ENCODE measurements at places on chromosomes 5 and 9.

- no peak for DNase-seq
Observed at GRCh38 chr5:947626-948471, 55.2 kb downstream of the TRIP13 start.

GRCh38 chr9:75198436-75198835, 110.1 kb downstream of the OSTF1 start:
- DNase-seq, result no peak

- DNase-seq, result no peak
Observed at GRCh38 chr5:52150501-52150900, 637.2 kb upstream of the ITGA1 start.

DNA sequence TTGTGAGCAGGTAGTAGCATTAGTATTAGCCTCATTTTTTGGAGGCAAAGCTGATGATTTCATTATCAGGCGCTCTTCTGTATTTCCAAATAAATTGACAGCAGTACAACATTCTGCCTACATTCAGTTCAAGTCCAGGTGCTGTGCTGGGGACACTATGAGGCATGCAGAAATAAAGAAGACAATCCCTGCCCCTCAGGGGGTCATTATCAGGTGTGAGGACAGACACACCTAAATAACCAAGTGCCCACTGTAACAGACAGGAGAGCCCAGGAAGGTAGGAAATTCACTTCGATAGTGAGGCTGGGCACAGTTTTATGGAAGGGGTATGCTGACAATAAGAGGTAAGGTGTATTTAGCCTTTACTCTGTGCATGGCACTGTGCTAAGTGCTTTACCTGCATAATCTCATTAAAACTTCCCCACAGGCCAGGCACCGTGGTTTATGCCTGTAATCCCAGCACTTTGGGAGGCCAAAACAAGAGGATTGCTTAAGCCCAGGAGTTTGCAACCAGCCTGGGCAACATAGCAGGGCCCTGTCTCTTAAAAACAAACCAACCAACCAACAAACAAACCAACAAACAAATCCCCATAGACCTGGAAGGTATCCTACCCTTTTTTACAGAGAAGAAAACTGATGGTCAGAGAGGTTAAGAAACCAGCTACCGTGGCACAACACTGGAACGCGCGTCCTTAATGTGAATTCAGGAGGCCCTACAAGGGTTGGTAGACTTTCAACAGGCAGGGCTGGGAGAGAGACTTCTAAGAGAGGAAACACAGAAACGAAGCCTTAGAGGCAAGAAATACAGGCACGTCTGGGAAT, 17.5 kb upstream of the GPX3 start:
- no peak for DNase-seq

- no peak for DNase-seq
Observed at GRCh38 chr9:18825656-18826170, 207.3 kb downstream of the SAXO1 start.

GRCh38 chr5:61186634-61187033, 24.4 kb upstream of the SMIM15 start:
- DNase-seq, result no peak

- DNase-seq, result peak; percentile 26
Observed at GRCh38 chr9:128011071-128011817, 30.5 kb upstream of the EEIG1 start.

DNA sequence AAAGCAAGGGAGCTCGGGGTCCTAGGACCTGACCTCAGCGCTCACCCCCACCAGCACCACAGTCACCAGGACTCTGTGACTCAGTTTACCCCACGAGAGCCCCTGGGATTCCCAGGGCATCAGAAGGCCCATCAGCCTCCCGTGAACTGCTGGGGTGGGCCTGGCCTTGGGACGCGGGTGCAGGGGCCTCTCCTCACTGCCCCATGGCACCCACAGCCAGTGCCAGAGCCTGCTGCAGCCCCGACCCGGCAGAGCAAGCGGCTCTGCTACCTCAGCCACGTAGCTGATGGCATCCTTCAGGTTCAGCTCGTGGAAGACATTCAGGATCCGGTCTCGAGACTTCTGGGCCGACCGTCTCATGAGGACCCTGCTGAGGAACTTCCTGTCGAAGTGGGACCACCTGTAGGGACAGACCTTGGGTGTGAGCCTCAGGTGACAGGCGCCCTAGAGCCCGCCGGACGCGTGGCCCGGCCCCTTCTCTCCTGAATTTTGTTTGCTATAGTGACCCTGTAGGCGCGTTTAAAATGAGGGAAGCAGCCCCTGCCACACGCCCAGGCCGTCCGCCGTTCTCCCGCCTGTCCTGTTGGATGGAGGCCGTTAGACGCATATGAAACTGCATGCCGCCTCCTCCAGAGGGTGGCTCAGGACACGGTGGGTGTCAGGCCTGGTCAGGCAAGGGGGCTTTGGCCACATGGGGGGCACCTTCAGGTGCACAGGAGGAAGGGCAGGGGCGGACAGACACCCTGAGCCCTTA, 36.8 kb downstream of the EXOC3 start:
- no peak for DNase-seq

- no peak for DNase-seq
Observed at GRCh38 chr9:130923611-130924447, 15.2 kb downstream of the FIBCD1 start.

GRCh38 chr5:91194824-91195381, 188.2 kb downstream of the ARRDC3 start:
- DNase-seq, result no peak

Measured in psoas muscle (tissue), 8 donors.